ENCODE measurements at places on chromosomes 1 and 21. TPM values are rescaled to one million over a fixed set of nuclear protein-coding genes. Genes with fewer than 3 reads are reported as not detected.

- DNase-seq, result no peak
Observed at GRCh38 chr1:11473491-11474034, 5.4 kb upstream of the DISP3 start.

GRCh38 chr1:87044840-87045239 lies 130.4 kb downstream of the HS2ST1 start:
- no peak for DNase-seq

- DNase-seq, result no peak
Observed at GRCh38 chr1:180241716-180242544, 11.9 kb downstream of the LHX4 start.

- DNase-seq, result no peak
Observed at GRCh38 chr1:185856482-185856881, 122.3 kb downstream of the HMCN1 start.

DNA sequence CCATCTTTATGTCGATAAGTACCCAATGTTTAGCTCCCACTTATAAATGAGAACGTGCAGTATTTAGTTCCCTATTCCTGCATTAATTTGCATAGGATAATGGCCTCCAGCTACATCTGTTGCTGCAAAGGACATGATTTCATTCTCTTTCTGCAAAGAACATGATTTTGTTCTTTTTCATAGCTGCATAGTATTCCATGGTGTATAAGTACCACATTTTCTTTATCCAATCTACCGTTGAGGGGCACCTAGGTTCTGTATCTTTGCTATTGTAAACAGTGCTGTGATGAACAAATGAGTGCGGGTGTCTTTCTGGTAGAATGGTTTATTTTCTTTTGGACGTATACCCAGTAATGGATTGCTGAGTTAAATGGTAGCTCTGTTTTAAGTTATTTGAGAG lies 63.0 kb downstream of the HLX start:
- no peak for DNase-seq

Gene NR5A2
- total RNA-seq, result 32.7 TPM

Gene OBSCN
- 30.9 TPM for total RNA-seq

Gene FCGR1A
- 2.6 TPM for total RNA-seq

Gene PLA2G2D
- not detected for total RNA-seq
